HT1080 (cell line): ENCODE measurements at places on chromosomes 6 and 20.

DNA sequence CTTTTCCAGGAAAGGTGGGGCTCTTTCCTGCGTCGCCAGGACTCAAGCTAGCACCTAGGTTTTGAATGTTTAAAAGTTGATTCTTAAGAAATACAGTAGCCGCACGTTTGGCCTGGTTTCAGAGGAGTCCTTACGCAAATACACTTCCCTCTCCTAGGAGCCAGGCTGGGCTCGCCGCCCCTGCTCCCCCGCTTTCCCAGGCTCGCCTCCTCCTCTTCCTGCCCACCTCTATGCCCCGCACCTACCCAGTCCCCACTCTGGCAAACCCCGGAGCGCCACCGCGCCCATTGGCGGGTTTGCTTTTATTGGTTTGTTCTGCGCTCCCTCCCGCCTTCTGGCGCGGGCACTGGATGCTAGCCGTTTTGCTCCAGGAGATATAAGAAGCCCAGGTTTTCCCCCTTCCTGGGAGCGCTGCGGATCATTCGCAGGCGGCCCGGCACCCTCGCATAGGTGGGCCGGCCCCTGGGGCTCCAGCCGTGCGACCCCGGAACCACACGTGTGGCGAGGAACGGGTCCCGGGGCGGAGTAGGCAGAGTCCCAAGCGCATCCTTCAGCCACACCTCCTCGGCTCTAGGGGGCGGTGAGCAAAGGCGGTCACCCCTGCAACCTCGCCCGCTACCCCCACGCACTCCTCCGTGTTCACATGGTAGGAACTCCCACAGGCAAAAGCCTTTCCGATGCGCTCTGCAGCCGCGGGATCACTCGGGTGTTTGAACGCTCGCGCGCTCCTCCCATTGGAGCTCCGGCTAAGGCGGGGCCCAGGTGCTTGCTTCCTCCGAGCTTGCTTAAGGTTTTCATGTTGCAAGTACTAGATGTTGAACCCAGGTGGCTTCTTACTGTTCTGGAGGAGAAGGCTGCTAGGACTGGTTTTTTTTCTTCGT lies 119.0 kb downstream of the RTN4IP1 start:
- DNase-seq: no peak

DNA sequence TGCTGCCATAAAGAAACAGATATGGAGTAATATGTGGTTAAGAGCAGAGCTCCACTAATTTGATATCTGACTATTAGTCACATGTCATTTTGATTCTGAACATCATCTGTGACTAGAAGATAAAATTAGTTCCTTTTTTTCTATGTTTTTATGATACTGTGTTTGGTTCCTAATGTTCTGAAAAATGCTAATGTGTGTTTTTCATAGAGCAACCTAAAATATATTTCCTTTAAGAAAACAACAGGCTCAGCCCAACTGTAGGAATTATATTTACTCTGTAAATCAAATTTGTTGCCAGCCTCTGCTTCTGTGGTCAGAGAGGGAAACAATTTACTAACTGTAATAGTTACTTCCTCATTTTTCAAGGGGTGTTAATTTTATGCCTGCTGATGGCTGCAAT lies 33.3 kb upstream of the TXLNB start:
- DNase-seq: no peak

GRCh38 chr6:157223021-157223430 lies 100.3 kb downstream of the TMEM242 start:
- no peak for DNase-seq

DNA sequence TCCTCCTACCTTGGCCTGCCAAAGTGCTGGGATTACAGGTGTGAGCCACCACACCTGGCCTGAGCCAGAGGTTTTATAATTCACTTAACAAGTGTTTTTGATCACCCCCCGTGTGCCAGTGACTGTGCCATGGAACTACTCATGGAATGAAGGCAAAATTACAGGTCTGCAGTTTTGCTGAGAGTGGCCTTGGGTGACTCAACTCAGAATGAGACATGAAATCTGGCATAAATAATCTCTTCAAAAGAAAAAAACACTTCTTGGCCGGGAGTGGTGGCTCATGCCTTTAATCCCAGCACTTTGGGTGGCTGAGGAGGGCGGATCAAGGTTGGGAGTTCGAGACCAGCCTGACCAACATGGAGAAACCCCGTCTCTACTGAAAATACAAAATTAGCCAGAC lies 166.9 kb upstream of the SALL4 start:
- DNase-seq: no peak

DNA sequence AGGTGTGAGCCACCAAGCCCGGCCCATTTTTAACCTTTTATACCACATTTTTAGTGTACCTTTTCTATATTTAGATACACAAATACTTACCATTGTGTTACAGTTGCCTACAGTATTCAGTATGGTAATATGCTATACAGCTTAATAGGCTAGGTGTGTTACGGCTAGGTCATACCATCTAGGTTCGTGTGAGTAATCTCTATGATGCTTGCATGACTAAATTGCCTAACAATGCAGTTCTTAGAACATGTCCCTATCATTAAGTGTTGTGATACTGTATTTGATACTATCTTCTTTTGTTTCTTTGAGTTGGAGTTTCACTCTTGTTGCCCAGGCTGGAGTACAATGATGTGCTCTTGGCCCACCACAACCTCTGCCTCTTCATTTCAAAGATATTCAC lies 387.7 kb upstream of the SASH1 start:
- DNase-seq: no peak

GRCh38 chr20:48527771-48528170 lies 300.0 kb downstream of the PREX1 start:
- DNase-seq: no peak

- DNase-seq: peak; percentile 40
These were observed 156.6 kb downstream of the NFATC2 start for GRCh38 chr20:51385646-51386530.

GRCh38 chr6:33710296-33711121 lies 991 bp downstream of the UQCC2 start:
- DNase-seq: no peak

GRCh38 chr6:10763006-10763405 lies 15.4 kb downstream of the TMEM14B start:
- DNase-seq: peak; percentile 23

DNA sequence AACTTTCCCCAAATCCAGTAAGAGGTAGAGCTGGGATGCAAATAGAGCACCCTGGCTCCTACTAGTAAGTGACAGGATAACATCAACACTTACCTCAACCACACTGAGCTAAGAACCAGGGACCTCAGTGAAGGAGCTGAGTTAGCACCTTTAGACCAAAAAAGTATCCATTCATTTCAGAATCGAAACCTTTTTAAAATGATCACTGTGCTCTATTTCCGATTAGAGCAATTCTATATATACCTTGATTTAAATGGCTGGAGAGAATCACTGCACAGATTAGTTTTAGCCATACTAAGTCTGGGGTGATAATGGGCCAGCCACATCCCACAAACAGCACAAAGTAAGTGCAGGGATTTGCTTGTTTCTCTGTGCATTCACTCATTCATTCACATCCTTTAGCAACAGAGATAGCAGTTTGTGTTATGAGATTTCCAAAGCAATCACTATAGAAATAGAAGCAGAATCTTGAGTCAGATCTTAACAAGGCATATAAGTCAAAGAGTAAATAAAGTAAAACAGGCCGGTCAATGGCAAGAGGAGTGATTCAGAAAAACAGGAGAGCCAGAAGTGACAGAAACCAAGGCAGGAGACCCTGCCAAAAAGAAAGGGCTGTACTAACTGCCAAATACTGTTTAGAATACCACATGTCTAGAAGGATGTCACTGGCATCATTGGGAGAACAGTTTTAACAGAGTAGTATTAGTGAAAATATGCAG lies 136.3 kb downstream of the KIF13A start:
- DNase-seq: no peak

GRCh38 chr6:106770081-106770480 lies 140.7 kb downstream of the QRSL1 start:
- no peak for DNase-seq

GRCh38 chr6:14217728-14218518 lies 100.4 kb downstream of the CD83 start:
- no peak for DNase-seq

DNA sequence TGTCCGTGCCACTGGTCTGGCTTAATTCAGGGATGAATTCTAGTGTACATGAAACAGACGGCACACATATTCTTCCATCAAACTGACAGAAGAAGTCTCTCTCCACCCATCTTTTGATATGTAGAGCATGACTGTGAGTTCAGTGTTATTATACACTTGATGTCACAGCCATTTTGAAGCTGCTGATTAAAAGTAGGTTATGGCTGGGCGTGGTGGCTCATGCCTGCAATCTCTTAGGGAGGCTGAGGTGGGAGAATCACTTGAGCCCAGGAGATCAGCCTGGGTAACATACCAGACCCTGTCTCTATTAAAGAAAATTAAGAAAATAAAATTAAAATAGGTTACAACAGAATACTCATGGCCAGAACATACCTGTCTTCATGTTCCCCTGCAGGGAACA lies 20.7 kb downstream of the C6orf15 start:
- DNase-seq: no peak

GRCh38 chr6:62367601-62368000 lies 81.6 kb upstream of the KHDRBS2 start:
- no peak for DNase-seq

DNA sequence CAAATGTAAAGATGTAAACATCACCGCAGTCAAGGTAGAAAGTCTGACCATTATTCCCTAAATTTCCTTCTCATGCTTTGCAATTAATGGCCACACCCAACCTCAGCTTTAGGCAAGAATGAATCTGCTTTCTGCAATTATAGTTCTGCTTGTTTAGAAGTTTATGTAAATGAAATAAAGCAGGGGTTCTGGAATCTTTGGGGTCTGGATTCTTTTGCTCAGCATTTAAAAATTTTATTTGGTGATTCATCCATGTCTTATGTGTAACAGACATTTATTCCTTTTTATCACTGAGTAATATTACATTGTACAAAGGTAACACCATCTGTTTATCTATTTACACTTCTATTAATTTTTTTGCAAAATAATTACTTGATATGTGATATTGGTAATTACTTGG lies 613.6 kb downstream of the UTRN start:
- no peak for DNase-seq

GRCh38 chr20:41172296-41173140 lies 35.2 kb downstream of the PLCG1 start:
- no peak for DNase-seq

GRCh38 chr6:44787254-44787834 lies 399.8 kb downstream of the CDC5L start:
- DNase-seq: no peak

DNA sequence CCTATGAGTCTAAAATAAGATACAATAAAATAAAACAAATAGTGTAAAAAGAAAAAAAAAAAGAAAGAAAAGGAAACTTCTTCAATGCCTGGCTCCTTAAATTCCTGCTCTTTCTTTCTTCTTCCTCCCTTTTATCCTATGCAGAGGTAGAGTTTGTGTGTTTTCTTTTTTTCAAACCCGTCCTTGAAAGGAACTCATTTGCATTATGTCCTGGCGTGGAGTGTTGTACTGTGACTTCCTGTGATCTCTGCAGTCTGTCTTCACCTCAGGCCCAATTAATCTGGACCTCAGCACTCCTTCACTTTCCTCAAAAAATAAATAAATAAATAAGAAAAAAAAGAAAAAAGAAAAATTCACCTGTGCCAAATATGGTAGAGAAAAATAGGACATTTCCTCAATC lies 541.9 kb upstream of the SPTLC3 start:
- DNase-seq: no peak

- no peak for DNase-seq
These were observed 20.8 kb upstream of the MAP7 start for GRCh38 chr6:136571065-136571464.

DNA sequence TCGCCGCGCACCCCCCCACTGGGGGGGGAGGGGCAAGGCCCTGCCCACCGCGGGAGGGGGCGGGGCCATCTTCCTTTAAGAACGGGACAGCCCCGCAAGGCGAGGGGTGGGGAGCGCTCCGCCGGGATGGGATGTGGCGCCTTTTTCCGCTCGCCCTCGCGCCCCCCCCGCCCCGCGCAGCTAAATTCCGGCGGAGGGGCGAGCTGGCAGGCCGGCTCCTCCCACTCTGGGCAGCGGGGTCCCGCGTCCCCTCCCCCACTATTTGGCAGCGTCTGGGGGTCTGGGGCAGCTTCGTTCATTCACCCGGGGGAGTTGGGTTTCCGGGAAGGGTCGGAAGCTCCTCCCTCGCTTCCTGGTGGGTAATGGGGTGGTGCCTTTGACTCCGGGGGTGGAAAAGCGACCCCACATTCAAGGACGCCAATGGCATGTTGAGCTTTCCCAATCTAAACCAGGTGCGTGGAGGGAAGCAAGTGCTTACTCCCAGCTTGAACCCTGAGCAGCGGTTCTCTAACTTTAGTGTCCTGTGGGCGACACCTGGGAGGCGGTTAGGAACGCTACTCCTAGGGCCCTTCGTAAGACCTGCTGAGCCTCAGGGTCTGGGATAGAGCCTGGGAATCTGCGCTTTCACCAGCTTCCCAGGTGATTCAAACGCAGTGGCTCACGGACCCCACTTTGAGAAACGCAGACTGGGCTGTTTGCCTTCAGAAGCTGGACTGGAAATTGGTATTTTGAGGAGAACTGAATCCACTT lies 927 bp downstream of the ASXL1 start:
- DNase-seq: peak; percentile 58

GRCh38 chr6:123661105-123661891 lies 24.5 kb upstream of the TRDN start:
- no peak for DNase-seq

DNA sequence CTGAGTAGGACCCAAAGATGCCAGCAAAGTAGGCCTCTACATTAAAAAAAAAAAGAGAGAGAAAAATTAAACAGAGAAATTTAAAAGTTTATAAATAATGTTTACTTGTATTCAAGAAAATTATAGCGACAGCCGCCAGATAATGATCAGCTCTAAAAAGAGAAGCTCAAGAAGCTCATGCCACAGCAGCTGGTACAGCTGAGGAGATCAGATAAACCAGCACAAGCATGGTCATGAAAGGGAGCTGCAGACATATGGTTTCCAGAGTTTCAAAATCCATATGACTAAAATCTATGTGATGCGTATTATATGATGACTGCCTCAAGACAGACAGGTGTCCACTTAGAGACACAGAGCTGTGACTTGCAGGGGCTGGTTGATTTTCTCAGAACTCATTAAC lies 13.6 kb upstream of the HLA-C start:
- DNase-seq: no peak

DNA sequence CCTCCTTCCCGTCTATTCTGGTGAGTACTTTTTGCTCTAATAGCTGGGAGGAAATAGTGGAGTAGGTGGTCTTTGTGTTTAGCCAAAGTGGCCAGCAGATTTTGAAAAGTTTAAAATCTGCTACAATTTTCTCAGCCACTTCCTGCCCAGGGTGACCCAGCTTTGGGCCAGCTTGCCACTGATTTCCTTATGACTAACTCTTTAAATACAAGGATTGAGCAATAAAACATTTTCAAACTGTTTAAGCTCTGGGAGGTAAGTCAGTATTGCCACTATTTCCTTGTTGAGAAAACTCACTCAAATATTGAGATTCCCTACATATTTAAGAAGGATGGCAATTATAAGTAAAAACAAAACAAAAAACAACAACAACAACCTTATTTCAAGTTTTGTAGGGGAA lies 54.5 kb downstream of the TRMT11 start:
- DNase-seq: peak; percentile 89

GRCh38 chr6:47203938-47204611 lies 105.6 kb downstream of the TNFRSF21 start:
- no peak for DNase-seq
